ENCODE measurements at places on chromosomes 1 and 21.
A peak's percentile ranks its signal among the peaks of the same experiment; 100 is the strongest.

GRCh38 chr1:32618673-32619221 lies 31.6 kb downstream of the ZBTB8OS start:
- no peak for DNase-seq

DNA sequence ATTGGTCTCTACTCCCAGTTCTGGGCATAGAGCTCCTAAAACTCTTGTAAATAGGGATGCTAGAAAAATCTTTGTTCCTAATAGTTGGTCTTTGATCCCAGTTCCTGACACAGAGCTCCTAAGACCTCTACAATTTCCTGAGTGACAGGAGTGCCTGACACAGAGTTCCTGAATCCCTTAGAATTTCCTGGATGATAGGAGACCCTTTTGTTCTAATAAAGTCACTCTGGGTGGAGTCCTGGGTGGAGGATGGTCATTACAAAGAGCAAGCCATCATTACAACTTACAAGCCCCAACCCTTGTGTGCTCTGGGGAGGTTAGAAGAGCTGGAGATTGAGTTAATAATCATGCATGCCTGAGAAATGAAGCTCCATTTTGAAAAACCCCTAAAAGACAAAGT lies 58.4 kb downstream of the ZZZ3 start:
- DNase-seq, result no peak

GRCh38 chr1:197183195-197183748 lies 36.8 kb upstream of the ASPM start:
- DNase-seq, result no peak

DNA sequence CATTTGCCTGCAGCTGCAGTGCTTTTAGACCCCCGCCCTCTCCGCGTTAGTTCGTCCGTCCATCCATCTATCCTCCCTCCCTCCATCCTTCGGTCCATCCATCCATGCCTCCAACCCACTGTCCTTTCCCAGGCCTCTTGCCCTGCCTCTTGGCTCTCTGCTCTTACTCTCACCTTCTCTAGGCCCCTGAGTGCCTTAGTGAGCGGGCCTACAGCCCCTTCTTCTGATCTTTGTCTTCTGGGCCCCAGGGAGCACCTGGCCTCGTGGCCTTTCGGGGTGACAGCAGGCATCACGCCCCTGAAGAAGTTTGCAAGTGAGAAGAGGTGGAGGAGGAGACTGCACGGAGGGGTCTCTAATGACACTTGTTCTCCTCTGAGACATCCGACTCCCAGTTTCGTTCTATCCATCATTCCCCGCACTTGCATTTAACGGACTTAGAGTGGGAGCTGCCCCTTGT lies 842 bp downstream of the ATXN7L2 start:
- DNase-seq, result no peak

DNA sequence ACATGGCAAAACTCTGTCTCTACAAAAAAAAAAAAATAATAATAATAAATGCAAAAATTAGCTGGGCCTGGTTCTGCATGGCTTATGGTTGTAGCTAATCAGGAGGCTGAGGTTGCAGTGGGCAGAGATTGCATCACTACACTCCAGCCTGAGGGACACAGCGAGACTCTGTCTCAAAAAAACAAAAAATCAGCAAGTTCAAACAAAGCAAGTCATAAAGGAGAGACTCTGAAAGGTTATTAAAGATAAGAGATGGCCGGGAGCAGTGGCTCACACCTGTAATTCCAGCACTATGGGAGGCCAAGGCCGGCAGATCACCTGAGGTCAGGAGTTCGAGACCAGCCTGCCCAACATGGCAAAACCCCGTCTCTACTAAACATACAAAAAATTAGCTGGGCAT lies 28.8 kb downstream of the COP1 start:
- DNase-seq, result no peak

GRCh38 chr1:90417126-90417525 lies 300.0 kb downstream of the BARHL2 start:
- no peak for DNase-seq

- DNase-seq, result no peak
Measured at GRCh38 chr1:3712573-3713535, 39.4 kb upstream of the CCDC27 start.

- no peak for DNase-seq
Measured at GRCh38 chr21:42263591-42264131, 44.7 kb downstream of the ABCG1 start.

DNA sequence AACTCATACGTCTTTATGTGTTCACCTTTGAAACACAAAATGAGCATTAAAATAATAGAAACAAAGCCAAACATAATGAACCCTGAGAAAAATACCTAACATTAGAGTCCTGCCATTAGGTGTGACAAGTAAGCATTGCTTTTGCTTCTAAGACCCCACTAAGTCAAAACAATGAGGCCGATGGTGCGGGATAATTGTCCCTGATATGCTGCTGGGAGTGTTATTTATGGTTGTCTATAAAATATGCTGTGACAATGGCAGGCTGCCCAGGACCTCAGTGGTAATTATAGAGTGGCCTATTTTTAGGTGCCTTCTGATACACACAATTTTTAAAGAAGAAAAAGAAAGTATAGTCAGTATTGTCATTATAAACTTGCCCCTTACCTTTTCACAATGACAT lies 1423.1 kb downstream of the AMY1C start:
- DNase-seq, result no peak

DNA sequence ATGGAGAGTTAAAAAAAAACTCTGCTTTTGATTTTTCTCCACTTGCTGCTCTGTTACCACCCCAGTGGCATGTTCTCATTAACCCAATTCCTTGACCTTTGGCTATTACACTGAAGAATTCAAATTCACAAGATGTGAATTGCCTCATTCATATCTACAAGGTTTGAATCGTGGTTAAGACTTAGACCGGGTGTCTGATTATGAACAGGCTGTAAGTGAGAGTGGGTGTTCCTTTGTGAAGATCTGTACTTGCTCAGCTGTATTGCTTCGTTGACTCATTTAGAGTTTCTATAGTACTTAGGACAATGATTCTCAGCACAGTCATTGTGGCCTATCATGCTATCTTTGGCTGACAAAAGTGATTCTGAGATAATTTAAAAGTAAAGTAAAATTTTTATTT lies 36.4 kb downstream of the DNM3 start:
- DNase-seq, result no peak

DNA sequence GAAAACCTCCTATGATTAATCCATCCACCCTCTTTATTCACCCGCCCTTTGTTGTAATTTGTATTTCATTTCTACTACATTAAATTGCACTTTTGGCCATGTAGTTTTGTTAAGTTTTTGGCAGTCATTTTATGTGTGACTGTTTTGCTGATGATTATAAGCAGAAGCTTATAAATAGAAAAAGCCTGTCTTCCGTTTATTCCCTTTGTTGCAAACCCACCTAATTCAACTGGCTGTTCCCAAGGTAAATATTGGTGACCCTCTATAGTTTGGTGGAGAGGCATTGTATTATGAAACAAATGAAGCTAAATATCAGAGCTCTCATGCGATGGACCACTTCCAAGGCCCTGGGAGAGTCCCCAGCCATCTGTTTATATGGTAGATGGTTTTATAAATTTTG lies 36.7 kb upstream of the IGSF3 start:
- no peak for DNase-seq

- no peak for DNase-seq
Measured at GRCh38 chr1:31318146-31318545, 21.3 kb downstream of the ZCCHC17 start.

- DNase-seq, result no peak
Measured at GRCh38 chr1:180778782-180779398, 133.8 kb upstream of the KIAA1614 start.

DNA sequence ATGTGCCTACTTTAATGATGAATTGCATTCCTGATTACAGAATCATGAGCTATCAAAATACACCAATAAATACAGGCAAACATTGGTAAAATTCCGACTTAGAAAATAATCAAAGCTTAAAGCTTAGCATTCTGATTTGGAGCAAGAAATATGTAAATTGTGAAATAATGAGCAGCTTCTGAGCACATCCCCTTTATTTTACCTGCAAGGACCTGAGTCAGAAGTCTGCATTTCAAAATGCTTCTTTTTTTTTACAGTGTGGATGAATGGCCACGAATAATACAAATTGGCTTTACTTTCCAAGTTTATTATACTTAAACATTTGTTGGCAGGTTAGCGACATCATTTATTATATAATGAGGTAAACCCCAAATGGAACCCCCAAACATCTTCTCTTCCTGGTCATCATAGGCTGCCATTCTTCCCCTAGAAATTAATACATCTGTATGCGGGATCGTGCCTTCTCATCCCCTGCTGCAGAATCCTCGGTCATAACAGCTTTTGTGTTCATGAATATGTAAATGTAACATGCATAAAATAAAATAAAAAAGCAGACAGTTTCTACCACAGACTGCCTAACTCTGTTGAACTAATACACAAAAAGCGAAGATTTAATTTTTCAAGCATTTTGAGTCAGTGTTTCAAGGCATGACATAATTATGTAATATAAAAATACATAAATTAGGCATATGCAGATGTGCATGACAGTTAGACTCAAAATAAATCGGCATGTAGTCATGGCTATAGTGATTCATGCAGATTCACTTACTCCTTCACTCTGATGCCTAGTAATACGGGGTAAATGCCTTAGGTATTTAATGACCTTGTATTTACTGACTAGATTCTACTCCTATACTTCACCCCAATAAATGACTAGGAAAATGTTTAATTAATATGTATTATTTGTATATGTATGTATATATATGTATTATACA lies 339.7 kb downstream of the USP25 start:
- DNase-seq, result no peak

- no peak for DNase-seq
Measured at GRCh38 chr1:222732216-222733159, 4.5 kb upstream of the FAM177B start.

DNA sequence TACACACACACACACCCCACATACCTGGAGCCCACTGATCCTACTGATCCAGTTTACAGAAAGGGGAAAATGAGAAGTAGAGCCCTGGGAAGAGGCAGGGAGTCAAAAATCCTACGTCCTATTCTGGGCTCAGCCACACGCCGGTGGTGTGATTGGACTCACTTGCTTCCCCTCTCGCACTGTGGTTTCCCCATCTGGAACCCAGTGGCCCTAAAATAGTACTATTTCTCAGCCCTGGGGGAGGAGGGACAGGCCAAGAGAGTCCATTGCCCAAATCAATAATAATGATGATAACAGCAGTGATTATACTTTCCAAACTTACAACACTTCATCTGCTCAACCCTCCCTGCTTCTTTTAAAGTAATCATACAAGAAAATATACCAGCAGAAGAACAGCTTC lies 2.9 kb upstream of the PIGR start:
- DNase-seq, result no peak

GRCh38 chr21:25985990-25986389 lies 184.6 kb downstream of the APP start:
- DNase-seq, result no peak

DNA sequence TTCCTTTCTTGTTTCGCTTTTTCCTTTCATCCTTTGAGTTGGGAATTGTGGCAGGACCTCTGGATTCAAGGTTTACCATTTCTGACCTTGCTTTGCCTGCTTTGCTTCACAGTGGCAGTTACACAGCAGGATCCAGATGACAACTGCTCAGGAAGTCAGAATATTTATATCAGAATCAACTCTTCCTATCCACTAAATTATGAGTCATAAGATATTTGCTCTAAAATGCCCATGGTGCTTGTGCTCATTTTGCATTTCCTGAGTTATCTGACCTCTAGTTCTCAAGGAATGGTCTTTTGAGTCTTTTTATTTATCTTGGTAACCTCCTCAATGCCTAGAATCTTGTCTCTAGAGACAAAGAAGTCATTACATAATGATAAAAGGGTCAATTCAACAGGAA lies 290.8 kb downstream of the LRRC7 start:
- no peak for DNase-seq

DNA sequence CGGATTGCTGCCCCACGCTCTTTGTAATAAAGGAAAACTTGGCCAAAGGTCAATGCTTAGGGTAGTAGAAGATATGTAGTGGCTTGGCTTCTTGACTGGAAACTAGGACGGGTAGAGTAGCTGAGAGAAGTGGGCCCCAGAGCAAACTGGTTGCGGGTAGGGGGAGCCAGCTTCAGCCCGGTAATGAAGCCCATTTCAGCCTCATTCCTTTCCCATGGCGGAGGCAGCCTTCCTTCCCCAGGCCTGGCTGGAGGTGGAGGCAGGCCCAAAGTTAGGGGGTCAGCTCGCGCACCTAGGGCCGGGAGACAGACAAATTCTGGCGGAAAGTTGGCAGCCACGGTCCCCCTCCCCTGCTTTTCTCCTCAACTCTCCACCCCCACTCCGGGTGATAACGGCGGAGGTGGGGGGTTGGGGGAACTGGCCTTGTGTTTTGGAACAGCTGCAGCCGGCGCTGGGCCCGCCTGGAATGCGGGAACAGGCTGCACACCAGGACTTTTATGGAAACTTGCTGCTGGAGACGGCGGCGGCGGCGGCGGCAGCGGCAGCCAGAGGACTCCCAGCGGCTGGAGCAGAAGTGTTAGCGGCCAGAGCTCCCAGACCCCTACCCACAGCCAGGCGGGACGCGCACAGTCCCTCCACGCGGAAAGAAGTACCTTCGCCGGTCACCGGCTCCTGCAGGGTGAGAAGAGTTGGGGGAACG lies at the start of gene NEXN:
TSS of gene NEXN (plus strand) at position 544 of the 700 bp plus-strand sequence. CDS start 27,483 bp downstream, outside the sequence.
- DNase-seq, result peak; percentile 55

DNA sequence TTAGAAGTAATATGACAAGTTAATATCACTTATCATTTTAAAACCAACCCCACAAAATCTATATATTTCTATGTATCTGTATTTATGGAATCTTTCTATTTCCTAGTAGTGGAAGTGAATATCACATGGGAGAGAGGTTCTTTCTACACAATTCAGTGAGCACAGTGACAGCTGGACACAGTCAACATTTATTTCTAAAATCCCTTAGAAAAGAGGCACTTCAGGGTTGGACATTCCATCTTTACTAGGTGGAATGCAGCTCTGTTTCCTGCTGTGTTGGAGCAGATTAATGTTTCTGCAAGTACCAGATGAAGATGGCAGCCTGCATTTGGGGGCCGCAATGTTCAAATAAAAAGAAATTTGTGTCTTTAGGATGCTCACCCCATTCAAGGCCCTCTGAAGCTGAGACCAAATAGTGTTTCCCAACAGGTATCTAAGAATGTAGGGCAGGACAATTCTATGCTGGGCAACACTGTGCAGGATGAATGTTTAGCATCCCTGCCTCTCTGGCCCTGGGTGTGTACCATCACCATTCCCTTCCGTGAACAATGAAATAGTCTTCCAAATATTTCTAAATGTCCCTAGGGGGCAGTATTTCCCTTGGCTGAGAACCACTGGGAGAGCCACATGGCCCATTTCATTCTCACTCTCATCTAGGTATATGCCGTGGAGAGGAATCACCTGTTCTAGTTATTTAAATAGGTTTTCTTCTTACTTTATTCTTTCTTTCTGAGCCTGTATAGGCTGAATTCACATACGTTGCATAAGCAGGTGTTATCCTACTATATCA lies 394.8 kb downstream of the PRDM2 start:
- peak; percentile 31 for DNase-seq

DNA sequence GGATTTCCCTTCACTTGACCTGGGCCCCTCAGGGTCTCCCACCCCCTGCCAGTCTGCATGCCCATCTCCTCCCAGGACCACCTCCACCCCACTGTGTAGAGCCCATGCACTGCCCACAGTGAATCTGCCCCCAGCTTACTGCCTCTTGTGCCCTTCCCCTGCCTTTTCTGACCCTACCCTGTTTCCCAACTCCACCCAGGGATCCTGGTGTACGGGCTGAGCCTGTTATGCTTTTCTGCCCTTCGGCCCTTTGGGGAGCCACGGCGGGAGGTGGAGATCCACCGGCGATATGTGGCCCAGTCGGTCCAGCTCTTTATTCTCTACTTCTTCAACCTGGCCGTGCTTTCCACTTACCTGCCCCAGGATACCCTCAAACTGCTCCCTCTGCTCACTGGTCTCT lies 1.9 kb downstream of the TMEM79 start:
- no peak for DNase-seq

- DNase-seq, result no peak
Measured at GRCh38 chr1:40081871-40082270, 15.2 kb downstream of the PPT1 start.

- DNase-seq, result no peak
Measured at GRCh38 chr21:30947141-30947540, 65.8 kb upstream of the KRTAP11-1 start.

Measured in renal cortex interstitium (tissue), 15 donors.